Effector memory CD4-positive, alpha-beta T cell (primary cell): ENCODE measurements at places on chromosomes 12 and 14.

DNA sequence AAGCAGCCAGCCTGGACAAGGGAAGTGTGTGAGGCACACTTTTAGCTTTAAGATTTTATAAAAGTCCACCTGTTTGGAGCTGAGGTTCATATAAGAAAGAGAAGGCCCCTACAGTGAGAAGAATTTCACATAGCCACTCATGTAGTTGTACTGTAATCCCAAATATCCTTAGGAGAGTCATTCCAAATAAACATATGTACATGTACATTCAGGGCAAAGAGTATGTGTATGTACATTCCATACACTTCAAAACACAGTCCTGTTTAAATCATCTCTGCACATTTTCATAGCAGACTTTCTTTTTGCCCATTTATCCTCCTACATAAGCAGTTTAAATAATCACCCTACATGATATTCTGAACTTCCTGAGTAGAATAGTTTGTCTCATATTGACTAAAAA is 87.6 kb downstream of the GPR65 start:
- DNase-seq = no peak

- DNase-seq = no peak
Measured at GRCh38 chr12:55250944-55251343, 6.5 kb downstream of the OR6C74 start.

DNA sequence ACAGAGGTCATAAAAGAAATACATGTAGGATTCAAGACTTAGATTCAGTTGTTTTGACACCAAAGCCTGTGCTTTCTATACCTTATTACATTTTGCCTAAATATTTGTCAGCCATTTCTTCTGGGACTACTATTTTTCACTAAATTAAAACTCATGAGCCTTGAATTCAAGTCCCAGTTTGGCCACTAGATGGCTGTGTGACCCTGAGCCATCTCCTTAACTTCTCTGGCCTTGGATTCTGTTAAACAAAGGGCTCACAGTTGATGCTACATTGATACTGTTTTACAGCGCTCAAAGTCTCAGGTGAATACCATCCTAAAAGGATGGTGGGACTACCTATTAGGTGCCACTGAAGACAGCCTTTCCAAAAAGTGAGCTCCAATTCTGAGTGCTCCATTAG is 39.6 kb upstream of the CCDC198 start:
- no peak for DNase-seq

DNA sequence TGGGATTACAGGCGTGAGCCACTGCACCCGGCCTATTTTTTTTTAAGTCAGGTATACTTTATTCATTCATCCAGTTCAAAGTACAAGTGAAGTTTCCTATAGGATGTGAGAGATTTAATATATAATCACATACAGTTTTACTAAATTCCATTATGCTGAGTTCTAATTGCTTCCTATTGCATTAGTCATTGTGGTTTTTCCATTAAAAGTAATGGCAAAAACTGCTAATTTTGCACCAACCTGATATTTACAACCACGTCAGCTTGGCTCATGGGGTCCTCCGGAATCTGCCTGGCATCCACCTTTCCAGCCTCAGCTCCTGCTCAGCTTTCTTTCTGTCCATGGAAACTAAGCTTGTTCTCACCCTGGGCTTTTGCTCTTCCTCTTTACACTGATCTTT is 67.0 kb upstream of the CSRP2 start:
- DNase-seq = no peak

- DNase-seq = no peak
Measured at GRCh38 chr12:112294793-112295192, 87.4 kb downstream of the HECTD4 start.

DNA sequence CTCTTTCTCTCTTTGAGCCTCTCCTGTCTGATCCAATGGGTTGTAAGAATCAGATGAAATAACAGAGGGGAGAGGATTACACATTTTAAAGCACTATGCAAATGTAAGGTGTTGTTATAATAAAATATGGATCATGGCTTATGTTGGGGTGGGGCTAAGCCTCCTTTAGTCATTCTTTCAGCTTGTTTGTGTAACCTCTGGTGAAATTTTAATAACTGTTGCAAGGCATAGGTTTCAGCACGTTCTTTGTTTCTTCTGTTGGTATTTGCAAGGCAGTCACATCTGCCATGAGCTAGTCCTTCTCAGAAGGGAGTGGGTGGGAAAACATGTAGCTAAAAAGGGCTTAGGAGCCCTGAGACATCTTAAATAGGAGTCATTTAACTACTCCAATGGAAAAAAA is 74.8 kb upstream of the FRMD6 start:
- no peak for DNase-seq

GRCh38 chr12:45732936-45733335 is 3.4 kb downstream of the ARID2 start:
- no peak for DNase-seq

DNA sequence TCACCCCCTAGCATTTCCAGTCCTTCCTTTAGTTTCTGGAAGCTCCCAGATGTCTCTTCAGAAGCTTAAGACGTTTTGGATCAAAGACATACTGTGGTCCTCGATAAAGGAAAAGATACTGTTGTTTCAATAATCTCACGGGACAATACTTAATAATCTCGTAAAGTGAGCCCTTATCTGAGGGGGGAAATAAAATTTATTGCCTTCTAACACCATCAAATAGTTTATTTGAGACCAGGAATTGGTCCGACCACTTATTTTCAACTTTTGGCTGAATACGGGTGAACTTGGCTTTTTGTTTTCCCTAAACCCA is 640 bp upstream of the G2E3 start:
- no peak for DNase-seq

- no peak for DNase-seq
Measured at GRCh38 chr12:106425061-106425702, 67.6 kb downstream of the POLR3B start.

DNA sequence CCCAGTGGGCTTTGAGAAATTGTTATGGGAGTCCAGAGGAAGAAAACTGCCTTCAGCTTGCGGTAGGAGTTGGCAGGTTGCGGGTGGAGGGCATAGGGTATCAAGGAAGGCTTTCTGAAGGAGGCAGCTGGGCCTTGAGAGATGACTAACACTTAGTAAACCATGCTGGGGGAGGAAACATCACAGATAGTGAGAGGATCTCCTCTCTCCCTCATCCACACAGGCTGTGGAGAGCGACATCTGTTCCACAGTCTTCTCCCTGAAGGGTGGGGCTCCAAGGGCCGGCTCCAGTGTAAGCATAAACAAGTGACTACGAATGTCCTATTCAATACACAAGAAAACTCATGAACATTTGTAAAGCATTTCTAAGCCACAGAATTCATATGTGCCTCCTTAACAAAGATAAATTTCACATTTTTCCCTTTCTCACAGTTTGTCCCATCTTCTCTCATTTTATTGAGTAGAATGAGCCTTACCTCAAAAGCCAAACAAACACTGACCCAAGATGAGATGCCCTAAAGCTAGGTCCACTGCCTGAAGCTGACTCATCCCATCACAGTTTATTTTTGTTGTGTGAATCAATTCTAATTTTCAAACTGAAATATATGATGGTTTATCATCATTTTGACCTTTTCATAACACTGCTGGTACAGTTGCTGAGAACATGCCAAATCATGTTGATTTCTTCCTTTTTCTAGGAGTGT is 227.9 kb downstream of the SLC25A21 start:
- DNase-seq = no peak

DNA sequence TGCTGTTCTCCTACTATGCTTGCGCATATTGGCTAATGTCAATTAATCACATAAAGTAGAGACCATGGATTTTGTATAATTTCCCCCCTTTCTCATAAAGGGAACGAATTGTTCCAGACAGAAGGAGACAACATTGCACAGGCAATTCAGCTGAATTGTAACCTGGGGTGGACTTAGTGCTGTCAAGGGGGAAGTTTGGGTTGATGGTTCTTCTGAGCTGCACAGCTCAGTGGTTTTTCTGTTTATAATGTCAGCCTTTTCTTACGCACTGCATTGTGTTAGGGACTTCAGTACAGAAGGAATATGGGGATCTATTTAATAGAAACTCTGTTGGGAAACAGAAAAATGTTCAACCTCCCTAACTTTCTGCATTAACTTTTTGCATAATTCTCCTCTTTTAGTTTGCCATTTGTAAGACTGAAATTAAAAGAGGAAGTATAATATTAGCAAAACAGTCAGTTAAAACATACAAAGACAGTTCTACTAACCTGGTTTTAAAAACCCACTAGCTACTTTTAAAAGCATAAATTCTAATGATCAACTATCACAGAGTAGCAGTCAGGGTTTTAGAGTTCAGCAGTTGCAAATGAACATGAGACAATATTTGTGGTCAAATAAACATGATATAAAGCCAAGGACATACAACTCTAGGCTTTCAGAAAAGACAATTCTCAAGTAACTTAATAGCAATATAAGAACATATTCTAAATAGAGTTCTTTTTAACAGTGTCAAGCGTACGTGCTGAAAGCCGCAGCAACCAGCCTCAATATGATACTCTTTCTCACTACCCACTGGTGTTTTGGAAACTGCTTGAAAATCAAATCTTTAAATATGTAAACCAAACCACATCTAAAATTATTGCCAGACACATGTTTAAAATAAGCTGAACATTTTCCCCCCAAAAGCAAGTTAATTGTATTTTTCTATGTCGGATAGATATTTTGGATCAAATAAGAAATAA is 393.0 kb downstream of the FSCB start:
- DNase-seq = no peak

GRCh38 chr14:53409289-53409688 is 256.2 kb upstream of the DDHD1 start:
- no peak for DNase-seq

GRCh38 chr12:62860501-62861411 is 74.2 kb downstream of the PPM1H start:
- DNase-seq = no peak

DNA sequence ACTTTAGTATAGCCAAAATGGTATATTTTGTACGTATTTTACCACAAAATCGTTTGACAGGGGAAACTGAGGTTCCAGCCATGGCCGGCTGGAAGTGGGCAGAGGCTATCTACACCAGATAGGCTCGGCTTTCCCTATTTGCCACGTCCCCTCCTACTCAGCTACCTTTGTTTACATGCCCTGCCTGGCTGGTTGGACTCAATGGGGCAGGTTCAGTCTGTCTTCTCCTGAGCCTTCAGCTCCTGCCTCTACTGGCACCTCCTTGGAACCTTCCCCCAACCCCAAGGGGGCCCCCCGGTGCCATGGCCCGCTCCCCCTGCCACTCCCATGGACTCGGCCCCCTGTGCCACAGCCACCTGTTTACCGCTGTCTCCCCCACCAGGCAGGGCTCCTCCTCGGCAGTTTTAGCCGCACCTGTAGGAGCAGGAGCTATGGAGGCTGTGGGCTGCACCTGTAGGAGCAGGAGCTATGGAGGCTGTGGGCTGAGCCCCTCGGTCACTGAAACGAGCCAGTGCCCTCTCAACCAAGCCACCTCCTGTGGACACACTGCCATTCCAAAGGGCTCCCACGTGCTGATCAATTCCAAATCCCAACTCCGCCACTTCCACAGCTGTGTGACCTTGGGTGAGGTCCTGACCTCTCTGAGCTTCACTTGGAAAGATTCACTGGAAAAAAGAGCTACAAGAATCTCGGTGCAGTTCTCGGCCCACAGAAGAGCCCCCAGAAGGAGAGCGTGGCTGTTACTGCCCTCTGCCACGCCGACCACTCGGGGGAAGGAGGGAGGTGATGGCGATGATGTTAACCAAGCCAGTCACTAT is 62.2 kb downstream of the NCOR2 start:
- DNase-seq = no peak

- DNase-seq = no peak
Measured at GRCh38 chr12:124053851-124054250, 80.8 kb downstream of the ZNF664 start.

DNA sequence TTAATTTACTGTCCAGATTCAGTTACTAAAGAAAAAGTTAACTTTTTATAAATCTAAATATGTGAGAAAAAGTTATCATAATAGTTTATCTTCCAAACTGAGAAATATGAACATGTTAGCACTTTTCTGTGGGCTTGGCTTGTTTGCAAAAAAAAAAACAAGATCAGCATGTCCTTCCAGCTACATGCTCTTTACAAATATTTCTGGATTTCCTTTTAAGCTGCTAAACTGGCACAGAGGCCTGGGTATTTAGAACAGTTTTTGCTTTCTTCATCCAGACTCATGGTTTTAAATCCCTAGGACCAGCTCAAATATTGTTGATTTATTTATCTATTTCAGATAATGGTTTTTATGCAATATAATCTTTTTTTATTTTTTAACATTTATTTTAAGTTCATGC is 1444.5 kb upstream of the FLRT2 start:
- DNase-seq = no peak

GRCh38 chr14:20789230-20789813 is 8.3 kb downstream of the RNASE6 start:
- no peak for DNase-seq

DNA sequence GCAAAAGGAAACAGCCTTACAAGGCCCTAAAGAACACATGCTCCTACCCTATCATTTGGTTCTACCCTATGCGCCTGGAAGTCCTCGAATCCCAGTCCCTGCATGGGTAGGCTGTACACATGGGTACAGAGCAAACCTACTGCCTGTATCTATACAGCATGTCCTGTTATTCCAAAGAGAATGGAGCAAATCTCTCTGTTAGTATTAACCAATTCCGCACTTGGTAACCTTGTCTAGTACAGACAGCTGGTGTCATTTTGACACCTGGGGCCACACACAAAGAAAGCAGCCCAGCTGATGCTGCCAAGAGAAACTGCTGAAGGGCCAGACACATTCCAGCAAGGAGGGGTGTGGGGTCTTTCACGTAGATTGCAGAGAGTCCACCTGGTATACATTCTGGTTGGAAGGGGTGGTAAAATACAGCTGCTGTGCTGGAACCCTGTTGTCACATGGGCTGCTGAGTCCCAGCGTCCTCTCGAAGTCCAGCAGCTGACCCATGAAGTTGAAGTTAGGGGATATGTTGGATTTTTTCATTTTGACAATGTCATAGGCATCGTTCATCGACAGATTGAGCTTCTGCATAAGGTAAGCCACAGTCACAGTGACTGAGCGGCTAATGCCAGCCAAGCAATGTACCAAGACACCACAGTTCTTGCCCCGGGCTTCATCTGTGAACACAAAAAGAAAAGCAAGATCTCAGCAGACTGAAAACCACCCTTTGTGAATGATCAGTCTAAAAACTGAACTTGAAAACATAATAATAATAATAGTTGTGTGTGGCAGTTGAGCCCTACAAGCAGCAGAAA is 3.2 kb downstream of the DUSP6 start:
- DNase-seq = no peak

- DNase-seq = no peak
Measured at GRCh38 chr12:2624543-2625288, 170.1 kb upstream of the FKBP4 start.

GRCh38 chr14:74049876-74050495 is 30.8 kb downstream of the BBOF1 start:
- DNase-seq = no peak

DNA sequence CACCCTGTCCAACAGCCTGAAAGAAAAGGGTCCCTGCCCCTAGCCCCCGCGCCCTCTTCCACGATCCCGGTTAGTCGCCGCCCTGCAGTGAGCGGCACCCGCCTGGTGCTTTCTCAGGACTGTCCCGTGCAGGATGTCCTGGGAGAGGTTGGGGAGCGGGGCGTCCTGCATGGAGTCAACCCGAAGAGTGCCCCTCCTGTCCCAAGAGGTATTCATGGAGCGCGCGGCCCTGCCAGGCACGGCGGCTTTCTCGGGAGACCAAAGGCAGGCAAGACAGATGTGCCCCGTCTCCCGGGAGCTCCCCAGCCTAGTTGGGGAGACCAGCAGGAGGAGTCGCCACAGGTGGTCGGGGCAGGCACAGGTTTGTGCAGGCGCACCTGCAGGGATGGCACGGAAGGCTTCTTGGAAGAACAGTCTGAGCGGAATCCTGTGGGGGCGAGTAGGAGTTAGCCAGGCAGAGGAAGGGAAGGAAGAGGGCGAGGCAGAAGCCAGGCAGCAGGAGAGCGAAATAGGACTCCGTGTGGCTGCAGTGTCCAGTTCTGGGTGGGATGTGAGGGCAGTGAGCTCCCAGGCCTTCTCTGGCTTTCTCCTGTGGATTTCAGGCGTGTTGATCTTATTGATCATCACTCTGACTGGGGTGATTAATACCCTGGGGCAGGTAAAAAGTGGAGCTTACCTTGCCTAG is 723 bp downstream of the SIVA1 start:
- DNase-seq = no peak
